Activated CD8-positive, alpha-beta memory T cell treated with anti-CD3 and anti-CD28 coated beads for 24 hours (primary cell): ENCODE measurements at places on chromosomes 5 and 9.

GRCh38 chr9:108536836-108537601 is 318.8 kb downstream of the ACTL7B start:
- DNase-seq = no peak

DNA sequence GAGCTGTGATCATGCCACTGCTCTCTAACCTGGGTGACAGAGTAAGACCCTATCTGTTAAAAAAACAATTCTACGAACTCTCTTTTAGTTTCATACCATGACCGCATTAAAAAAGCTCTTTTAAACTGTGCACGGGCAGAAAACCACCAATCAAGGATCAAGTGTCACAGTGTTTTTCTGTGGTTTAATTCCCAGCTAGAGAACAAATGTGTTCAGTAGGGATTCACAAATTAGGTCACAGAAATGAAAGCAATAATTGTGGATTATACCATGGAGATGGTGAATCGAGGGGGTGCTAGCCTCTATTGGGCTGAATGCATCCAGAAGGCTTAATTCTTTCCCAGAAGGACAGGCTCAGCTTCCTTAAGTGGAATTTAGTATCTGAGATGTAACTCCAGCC is 79.1 kb downstream of the ATG10 start:
- no peak for DNase-seq

DNA sequence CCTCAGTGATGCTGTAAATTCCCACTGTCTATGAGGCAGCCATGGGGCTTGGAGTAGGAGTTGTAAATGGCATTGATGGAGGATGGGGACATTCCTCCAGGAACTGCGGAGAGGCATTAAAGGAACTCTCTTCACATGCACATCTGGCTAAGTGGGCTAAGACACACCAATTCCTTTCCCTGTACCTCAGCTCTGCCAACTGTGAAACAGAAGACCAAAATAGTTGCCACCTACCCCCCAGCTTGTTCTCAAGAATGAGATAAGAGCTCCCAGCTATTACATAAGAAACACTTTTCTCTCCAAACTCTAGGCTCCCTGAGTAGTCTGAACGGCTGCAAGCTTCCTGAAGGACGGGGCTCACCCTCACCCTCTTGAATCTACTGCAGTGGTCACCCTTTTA is 144.6 kb upstream of the SLC30A5 start:
- no peak for DNase-seq

DNA sequence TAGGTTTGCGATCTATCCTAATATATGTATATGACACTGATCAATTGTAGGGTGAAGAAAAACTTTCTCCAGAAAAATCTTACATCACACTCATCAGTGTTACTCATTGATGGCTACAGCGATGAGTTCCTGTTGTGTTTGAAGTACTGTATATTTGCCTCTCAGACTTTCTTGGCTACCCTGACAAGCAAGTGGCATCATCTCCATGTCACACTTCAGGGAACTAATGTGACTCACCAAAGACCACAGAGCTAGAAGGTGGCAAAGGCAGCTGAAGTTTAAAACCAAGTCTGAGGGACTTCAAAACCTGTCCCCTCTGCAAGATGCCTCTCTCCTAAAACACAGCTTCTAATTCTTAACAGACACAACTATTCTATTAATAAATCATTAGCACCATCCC is 451.4 kb downstream of the CTNND2 start:
- no peak for DNase-seq

- DNase-seq = peak; percentile 89
These were observed 2.0 kb upstream of the LMX1B start for GRCh38 chr9:126611592-126612325.

DNA sequence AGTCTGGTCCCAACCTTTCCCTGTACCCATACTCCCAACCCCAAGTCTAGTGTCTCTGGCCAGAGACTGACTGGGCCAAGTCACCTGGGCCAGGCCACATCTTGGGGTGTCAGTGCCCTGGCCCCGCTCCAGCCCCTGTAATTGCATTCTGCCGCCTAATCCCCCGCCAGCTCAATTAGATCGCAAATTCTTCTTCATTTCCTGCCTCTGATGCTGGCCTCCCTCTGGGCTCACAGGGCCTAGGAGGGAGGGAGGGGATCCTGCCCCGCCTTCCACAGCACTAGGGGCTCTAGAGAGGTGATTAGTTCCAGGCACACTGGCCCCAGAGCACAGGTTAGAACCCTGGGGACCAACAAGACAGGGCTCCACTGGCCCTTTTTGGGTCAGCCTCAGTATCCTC is 5.5 kb downstream of the CXXC5 start:
- no peak for DNase-seq

DNA sequence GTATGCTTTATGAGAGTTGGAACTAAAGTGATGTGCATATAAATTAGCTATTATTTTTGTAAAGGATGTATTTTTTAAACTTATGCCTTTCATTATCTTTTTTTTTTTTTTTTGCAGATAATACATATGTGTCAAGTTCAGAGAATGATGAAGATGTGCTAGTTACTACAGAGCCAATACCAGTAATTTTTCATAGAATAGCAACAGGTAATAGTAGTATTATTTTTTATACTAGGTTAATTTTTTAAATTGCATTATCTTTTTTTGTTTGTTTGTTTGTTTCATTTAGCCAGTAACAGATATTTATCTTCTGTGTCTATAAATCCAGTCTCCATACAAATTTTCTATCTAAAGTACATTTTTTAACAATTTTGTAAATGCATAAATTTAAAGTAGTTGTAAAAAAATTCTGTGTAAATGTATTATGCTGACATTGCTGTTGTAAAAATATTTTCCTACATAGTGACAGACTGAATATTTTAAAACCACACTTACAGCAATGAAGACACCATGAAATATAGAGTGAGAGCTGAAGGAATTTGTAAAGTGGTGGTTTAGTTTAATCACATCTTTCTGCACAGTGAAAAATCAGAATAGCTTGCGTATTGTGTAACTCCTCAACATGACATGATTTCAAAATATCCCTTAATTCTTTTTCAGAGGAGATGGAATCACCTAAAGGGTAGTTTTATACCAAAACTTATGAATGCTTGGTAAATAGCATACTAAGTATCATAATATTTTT is 93.3 kb downstream of the PARP8 start:
- DNase-seq = no peak

DNA sequence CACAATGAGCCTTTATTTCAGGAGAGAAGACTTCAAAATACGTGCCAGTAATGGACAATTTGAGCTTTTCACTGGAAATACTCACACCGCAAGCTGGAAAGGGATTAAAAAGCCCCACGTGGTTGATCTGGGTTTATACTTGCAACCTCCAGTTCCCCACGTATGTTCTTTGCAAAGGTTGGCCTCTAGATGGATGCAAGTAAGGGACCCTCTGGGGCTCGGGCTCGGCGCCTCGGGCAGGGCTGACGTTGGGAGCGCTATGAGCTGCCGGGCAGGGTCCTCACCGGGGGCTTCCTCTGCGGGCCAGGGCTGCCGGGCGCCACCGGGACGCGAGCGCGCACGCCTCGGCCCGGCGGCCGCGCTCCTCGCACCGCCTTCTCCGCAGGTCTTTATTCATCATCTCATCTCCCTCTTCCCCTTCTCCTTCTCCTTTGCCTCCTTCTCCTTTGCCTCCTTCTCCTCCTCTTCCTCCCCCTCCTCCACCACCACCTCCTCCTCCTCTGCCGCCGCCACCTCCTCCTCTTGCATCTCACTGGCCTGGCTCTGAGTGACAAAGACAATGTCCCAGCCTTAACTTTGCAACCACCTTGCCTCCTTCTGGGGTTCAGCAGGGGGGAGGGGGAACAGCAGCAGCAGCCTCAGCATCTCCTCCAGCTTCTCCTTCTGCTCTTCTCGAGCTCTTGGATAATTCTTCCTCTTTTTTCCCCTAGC is 701 bp upstream of the ZNF462 start:
- no peak for DNase-seq

GRCh38 chr5:179505636-179506261 is 44.6 kb upstream of the RUFY1 start:
- no peak for DNase-seq

GRCh38 chr9:18190671-18191374 is 283.1 kb upstream of the ADAMTSL1 start:
- no peak for DNase-seq

- DNase-seq = no peak
These were observed 22.2 kb downstream of the CACNA1B start for GRCh38 chr9:137899551-137900360.

DNA sequence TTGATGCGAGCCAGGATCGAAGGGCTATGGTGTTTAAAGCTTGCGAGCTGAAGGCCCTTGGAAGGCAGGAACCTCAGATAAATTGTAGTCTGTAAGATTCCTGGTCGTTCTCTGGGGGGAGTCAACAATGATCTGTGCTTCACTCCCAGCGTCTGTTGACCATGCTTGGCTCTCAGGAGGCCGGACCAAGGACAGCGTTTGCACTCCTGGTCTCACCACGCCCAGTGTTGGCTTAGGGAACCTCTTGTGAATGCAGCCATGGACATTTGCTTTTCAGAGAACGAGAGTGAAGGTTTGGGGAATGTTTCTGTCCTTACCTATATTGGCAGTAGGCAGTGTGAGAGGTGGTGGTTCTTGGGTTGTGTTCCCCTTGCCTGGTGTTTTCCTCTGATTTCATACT is 60.2 kb upstream of the FAM120AOS start:
- no peak for DNase-seq

GRCh38 chr5:139644001-139644456 is 4.1 kb upstream of the CXXC5 start:
- no peak for DNase-seq

DNA sequence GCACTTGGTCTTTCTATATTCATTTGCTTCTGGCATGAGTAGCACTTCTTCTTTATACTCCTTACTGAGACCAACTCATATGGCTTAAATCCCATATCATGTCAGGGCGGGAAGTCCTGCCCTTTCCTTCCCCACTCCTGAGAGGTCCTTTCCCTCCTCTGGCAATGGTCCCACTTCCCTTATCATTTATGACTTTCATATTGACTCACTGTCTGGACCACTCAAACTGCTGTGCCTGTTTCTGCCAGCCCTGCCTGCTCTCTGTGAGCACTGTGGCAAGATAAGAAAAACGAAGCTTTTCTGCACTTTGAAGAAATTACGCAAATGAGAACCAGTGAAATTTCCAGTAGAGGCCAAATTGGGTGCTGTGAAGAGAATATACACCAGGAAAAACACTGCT is 58.1 kb downstream of the ZNF474 start:
- DNase-seq = no peak

GRCh38 chr5:137935190-137935589 is 45.9 kb downstream of the PKD2L2 start:
- DNase-seq = no peak

- DNase-seq = no peak
These were observed 4.3 kb downstream of the BBLN start for GRCh38 chr9:128164307-128164885.

- DNase-seq = peak; percentile 57
These were observed 27.0 kb downstream of the GRIN3A start for GRCh38 chr9:101711330-101711941.

GRCh38 chr5:172140120-172140519 is 47.9 kb downstream of the STK10 start:
- DNase-seq = no peak

- peak; percentile 79 for DNase-seq
These were observed 129.0 kb downstream of the COL23A1 start for GRCh38 chr5:178461004-178461730.

- DNase-seq = no peak
These were observed 35.3 kb upstream of the FYB1 start for GRCh38 chr5:39254671-39255070.

DNA sequence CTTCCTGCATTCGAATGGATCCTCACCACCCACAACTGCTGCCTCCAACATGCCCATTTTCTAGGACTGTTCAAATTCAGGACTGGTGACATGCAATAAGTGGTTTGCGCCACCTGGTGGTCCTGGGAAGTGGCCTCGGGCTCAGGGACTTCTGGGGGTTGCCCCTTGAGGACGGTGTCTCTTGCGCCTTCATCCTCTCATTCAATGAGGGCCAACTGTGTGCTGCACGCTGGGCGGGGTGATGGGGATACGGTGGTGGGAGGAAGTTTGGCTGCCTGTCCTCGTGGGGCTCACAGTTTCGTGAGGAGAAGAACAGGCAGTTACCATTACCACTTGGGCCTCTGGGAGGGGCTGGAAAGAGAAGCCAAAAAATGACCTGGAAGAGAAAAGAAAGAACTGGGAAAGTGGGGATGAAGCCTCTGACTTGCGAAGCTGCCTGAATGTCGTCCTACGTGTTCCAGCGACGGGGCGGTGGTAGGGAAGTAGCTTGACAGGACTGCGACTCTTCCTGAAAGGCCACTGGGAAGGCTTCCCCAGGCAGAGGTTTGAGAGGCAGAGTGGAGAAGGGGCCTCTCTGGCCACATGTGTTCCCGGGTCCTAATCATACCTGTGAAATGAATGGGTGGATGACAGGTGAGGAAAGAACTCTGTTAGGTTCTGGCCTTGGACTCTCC is 49.0 kb downstream of the PSD2 start:
- peak; percentile 89 for DNase-seq

GRCh38 chr9:21744841-21745240 is 57.6 kb upstream of the MTAP start:
- DNase-seq = no peak

GRCh38 chr9:126001581-126002225 is 254.5 kb downstream of the PBX3 start:
- DNase-seq = no peak

DNA sequence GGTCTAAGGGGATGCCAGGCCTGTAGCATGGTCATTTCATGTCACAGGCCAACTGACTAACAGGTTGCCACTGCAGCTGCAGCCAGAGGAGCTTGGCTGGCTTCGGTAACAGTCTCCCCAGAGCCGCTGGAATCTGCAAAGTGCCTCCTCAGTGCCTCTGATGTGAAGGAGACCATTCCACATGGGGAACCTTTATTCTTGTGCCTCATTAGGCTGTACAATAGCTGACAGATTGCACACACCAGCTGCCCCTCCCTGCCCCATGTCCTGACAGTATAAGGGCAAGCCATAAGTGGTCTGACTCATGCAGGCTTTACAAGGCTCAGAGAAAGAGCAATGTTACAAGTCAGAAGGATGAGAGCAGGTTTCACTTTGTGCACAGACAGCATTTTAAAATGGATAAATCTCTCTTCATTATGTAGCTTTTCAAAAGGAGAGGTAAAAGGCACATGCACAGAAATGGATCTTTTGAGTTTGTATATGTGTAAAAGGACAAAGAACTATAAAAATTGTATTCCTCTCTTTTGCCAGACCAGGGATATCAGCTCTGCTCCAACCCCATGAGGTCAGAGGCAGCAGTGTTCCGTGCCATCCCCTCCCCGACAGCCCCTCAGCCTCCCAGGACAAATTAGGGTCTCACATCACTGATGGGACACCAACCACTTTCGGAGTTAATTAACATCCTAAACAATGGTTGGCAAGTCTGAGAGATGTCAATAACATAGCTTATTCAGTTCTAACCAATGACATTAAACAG is 467.8 kb downstream of the TMEM232 start:
- DNase-seq = no peak
